ENCODE measurements at places on chromosomes 2 and 18. TPM values are rescaled to one million over a fixed set of nuclear protein-coding genes. Genes with fewer than 3 reads are reported as not detected.
A peak's percentile ranks its signal among the peaks of the same experiment; 100 is the strongest.

- H3K27ac ChIP-seq = no peak overlapping the region
- no peaks in the 10 kb centered on the region for H3K36me3 ChIP-seq
- H3K4me3 ChIP-seq = no peak overlapping the region
- peaks cover 15% of the 10 kb centered on the region for H3K4me1 ChIP-seq
- H3K27me3 ChIP-seq = peaks cover 6% of the 10 kb centered on the region
- DNase-seq = no peak
These were observed 98.0 kb downstream of the MYO5B start for GRCh38 chr18:50096766-50097435.

GRCh38 chr2:199223791-199224190 is 233.9 kb downstream of the SATB2 start:
- DNase-seq = no peak
- peaks cover 6% of the 10 kb centered on the region for H3K27me3 ChIP-seq
- H3K27ac ChIP-seq = no peak overlapping the region
- H3K36me3 ChIP-seq = no peaks in the 10 kb centered on the region
- no peaks in the 10 kb centered on the region for H3K4me1 ChIP-seq

DNA sequence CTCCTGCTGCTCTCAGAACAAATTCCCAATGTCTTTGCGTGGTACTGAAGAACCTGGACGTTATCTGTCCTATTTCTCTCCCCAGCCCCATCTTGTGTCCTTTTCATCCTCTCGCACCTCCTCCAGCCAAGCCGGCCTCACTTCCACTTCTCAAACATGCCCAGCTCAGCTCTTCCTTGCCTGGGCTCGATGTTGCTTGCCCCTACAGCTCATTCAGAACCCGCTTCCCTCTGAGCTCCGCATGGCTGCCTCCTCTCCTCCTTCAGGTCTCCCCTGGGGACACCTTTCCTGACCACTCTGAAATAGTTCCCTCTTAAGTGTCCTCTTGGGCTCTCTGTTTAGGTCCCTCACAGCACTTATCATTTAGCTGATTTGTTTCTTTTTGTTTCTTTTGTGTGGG is 6.7 kb upstream of the SMARCAL1 start:
- H3K4me3 ChIP-seq = no peak overlapping the region
- no peak for DNase-seq
- H3K36me3 ChIP-seq = no peaks in the 10 kb centered on the region
- no peaks in the 10 kb centered on the region for H3K4me1 ChIP-seq
- H3K27ac ChIP-seq = no peak overlapping the region

DNA sequence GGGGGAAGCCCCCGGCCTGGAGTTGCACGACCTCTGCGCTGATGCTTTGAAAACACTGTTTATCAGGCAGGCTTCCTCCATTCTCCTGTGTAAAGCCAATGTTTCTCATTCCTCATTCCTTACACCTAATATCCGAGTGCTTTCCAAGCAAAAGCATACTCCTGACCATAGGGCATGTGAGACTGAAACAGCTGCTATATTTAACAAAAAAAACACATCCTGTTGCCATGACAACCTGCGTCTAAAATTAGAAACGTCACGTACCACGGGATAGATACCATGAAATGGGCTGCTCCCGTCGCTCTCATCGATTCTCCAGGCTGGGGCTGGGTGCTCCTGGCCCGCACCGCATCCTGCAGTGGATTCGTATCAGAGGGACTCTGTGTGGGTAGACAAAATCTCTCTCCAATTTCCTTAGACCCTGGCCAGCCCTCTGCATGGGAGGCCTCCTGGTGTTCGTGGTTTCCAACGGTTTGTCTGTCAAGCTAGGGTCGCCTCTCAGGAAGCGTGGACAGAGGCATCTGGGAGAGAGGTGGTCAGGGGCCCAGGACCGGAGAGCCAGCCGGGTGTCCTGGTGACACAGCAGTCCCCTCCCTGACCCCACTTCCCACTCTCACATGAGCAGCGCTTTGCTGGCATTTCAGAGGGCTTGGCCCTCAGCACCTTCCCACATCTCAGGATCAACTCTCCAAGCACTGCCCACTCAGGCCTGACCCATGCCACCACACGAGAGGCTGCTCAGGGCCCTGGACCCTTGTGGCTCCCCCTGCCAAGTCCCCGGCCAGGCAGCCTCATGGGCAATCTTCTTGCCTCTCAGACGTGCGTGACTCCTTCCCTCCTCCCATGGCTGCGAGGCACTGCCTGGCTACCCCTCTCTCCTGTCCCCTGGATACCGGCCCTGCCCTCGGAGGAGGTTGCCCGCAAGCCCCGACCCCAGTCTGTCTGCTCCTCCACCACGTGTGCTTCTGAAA is 268.1 kb downstream of the NDUFA10 start:
- no peak for DNase-seq
- H3K27ac ChIP-seq = peak overlapping the region; percentile 94
- peaks cover 4% of the 10 kb centered on the region for H3K36me3 ChIP-seq
- H3K27me3 ChIP-seq = peaks cover under 1% of the 10 kb centered on the region
- peaks cover 35% of the 10 kb centered on the region for H3K4me1 ChIP-seq
- no peak overlapping the region for H3K4me3 ChIP-seq

DNA sequence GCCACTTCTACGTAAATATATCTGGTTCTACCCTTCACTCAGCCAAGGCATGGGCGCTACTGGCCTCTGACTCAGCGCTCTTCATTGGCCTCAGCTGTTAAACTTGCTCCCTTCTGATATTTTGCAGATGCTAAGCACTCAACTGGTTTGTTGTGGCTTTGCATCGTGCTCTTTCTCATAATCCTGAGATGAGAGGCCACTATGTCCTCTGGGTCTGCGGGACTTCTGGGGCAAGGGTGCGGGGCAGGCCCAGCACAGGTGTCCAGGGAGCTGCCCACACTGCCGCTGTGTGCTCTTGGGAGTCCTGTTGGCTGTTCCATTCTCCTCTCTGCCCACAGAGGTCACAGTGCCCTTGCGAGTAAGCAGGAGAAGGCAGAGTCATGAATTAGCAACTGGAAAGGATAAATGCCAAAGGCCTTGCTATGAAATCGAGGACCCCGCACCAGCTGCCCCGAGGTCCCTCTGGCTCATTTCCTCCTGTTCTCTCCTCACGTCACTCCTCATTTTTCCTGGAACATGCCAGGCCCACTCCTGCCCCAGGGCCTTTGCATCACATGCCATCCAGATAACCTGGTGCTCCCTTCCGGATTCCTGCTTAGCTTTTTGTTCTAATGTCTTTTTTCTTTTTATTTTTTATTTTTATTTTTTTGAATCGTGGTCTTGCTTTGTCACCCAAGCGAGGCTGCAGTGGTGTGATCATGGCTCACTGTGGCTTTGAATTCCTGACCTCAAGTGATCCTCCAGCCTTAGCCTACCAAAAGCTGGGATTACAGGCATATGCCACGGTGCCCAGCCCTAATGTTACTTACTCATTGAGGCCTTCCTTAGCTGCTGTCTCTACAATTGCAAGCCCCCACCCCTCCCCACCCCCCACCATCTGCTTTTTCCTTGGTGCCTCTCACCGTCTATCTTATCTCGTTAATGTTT is 34.9 kb upstream of the MAT2A start:
- no peaks in the 10 kb centered on the region for H3K36me3 ChIP-seq
- H3K27me3 ChIP-seq = no peaks in the 10 kb centered on the region
- H3K4me1 ChIP-seq = peaks cover 41% of the 10 kb centered on the region
- H3K27ac ChIP-seq = peak overlapping the region; percentile 96
- H3K4me3 ChIP-seq = no peak overlapping the region

DNA sequence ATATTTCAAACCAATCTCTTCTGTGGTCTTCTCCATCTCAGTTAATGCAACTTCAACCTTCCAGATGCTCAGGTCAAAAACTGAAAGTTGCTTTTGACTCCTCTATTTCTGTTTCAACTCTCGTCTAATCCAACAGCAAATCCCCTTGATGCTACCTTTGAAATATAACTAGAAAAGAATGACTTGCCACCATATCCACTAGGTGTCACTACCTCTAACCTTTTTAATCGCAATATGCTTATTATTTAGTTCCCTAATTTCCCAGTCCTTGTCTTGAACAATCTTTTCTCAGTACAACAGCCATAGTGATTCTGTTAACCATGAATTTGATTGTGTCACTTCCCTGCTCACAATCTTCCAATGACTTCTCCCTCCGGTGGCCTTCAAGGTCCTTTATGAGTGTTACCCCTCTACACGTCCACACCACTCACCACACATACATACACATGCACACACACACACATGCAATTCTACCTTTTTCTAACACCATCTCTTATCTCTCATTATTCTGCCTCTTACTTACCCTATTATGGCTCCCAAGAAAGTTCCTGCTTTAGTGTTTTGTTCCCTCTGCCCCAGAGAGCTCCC is 245.5 kb upstream of the KCNJ3 start:
- H3K36me3 ChIP-seq = no peaks in the 10 kb centered on the region
- H3K27me3 ChIP-seq = peaks cover 4% of the 10 kb centered on the region
- H3K4me3 ChIP-seq = no peak overlapping the region
- no peak overlapping the region for H3K27ac ChIP-seq
- no peak for DNase-seq

- H3K27ac ChIP-seq = no peak overlapping the region
- no peak for DNase-seq
- H3K4me1 ChIP-seq = peaks cover 9% of the 10 kb centered on the region
- peaks cover 2% of the 10 kb centered on the region for H3K36me3 ChIP-seq
These were observed 98.3 kb downstream of the MYCN start for GRCh38 chr2:16038621-16039020.

DNA sequence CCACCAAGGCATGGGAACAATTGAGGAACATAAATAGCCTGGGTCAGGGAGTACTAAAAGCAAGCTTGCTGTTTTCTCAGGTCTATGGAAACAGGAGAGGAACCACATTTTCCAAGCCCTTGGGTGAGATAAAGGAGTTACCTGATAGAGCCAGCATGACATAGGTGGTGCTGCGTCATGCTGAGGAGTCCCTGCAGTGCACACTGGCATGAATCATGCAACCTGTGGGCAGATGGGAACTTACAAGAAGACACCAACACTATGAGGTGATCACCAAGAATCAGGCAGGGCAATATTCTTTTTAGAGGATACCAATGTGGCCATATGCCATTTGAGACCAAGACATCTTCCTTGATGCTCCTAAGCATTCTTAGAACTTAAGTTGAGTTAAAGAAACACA is 531.8 kb downstream of the ZEB2 start:
- DNase-seq = no peak
- H3K4me1 ChIP-seq = no peaks in the 10 kb centered on the region
- peaks cover 11% of the 10 kb centered on the region for H3K36me3 ChIP-seq
- no peak overlapping the region for H3K27ac ChIP-seq
- no peaks in the 10 kb centered on the region for H3K27me3 ChIP-seq

GRCh38 chr2:172283476-172283875 is 143.9 kb upstream of the ITGA6 start:
- H3K4me1 ChIP-seq = peaks cover 35% of the 10 kb centered on the region
- H3K4me3 ChIP-seq = no peak overlapping the region
- peak overlapping the region; percentile 60 for H3K27ac ChIP-seq
- no peaks in the 10 kb centered on the region for H3K27me3 ChIP-seq

GRCh38 chr18:44876024-44876423 is 195.3 kb downstream of the SETBP1 start:
- H3K4me3 ChIP-seq = no peak overlapping the region
- no peaks in the 10 kb centered on the region for H3K27me3 ChIP-seq
- peaks cover 11% of the 10 kb centered on the region for H3K4me1 ChIP-seq
- no peak overlapping the region for H3K27ac ChIP-seq
- no peak for DNase-seq
- H3K36me3 ChIP-seq = peaks cover 17% of the 10 kb centered on the region

DNA sequence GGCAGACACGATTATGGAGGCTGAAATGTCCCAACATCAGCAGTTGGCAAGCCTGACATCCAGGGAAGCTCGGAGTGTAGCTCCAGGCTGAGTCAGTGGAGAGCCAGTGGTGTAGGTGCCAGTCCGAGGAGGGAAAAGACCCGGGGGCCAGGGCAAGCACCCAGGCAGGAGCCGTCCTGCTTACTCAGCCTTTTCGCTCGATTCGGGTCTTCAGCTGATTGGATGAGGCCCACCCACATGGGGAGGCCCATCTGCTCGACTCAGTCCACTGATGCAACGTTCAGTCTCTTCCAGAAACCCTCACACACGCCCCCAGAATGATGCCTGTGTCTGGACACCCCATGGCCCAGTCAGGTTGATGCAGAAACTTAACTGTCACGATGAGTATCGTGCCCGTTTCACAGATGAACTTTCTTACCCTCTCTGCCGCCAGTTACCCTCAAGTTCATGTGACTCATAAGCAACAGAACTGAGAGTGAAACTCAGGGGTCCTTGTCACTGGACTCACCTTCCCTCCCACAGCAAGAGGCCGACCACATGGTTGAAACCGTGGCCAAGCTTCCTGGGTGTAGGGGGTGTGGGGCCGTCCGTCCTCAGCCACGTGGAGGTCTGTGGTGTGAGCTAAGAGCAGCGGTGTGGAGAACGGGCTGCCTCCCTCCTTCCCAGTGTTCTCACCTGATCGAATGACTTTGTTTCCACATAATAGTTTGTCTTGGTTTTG is 197.4 kb upstream of the HDAC4 start:
- H3K36me3 ChIP-seq = no peaks in the 10 kb centered on the region
- DNase-seq = peak; percentile 63
- no peaks in the 10 kb centered on the region for H3K27me3 ChIP-seq
- no peaks in the 10 kb centered on the region for H3K4me1 ChIP-seq
- no peak overlapping the region for H3K27ac ChIP-seq

DNA sequence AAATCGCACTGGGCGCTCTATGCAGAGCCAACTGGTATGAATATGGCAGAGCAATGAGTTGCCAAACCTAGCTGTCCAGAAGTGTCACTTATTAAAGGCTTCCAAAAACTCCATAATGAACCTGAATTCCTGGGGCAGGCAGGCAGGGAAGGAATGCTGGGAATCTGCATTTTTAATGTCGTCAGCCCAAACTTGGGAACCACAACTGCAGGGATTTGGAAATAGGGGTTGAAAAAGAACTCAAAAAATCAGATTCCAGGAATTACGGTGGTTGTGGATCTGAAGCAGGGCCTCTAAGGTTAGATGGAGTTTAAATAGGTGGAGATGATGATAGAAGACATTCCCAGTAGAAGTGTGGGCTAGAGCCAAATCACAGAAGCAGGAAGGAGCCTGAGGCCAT is 15.0 kb downstream of the NCKAP5 start:
- DNase-seq = no peak
- no peak overlapping the region for H3K27ac ChIP-seq
- peaks cover 3% of the 10 kb centered on the region for H3K27me3 ChIP-seq
- no peaks in the 10 kb centered on the region for H3K4me1 ChIP-seq

GRCh38 chr2:182715121-182715891 is 751 bp upstream of the DNAJC10 start:
- H3K36me3 ChIP-seq = no peaks in the 10 kb centered on the region
- no peak for DNase-seq
- H3K4me1 ChIP-seq = no peaks in the 10 kb centered on the region
- H3K27me3 ChIP-seq = no peaks in the 10 kb centered on the region
- no peak overlapping the region for H3K4me3 ChIP-seq

- no peak overlapping the region for H3K4me3 ChIP-seq
- H3K27me3 ChIP-seq = no peaks in the 10 kb centered on the region
- no peaks in the 10 kb centered on the region for H3K36me3 ChIP-seq
- no peak overlapping the region for H3K27ac ChIP-seq
- no peaks in the 10 kb centered on the region for H3K4me1 ChIP-seq
These were observed 396.0 kb upstream of the SMIM21 start for GRCh38 chr18:75823471-75823870.

RUFY4 gene
- total RNA-seq = not detected

POTEJ gene
- total RNA-seq = not detected

ZFP36L2 gene
- total RNA-seq = 98.3 TPM

SCN7A gene
- total RNA-seq = 1.9 TPM

GPAT2 gene
- total RNA-seq = not detected
